Naive thymus-derived CD8-positive, alpha-beta T cell (primary cell): ENCODE measurements at places on chromosomes 11 and 22.

GRCh38 chr11:121540627-121541026, 87.9 kb upstream of the SORL1-AS1 start:
- DNase-seq = no peak

GRCh38 chr11:78654866-78655265, 80.2 kb upstream of the NARS2 start:
- no peak for DNase-seq

GRCh38 chr11:69492201-69492991, 10.9 kb downstream of the LINC01488 start:
- no peak for DNase-seq

DNA sequence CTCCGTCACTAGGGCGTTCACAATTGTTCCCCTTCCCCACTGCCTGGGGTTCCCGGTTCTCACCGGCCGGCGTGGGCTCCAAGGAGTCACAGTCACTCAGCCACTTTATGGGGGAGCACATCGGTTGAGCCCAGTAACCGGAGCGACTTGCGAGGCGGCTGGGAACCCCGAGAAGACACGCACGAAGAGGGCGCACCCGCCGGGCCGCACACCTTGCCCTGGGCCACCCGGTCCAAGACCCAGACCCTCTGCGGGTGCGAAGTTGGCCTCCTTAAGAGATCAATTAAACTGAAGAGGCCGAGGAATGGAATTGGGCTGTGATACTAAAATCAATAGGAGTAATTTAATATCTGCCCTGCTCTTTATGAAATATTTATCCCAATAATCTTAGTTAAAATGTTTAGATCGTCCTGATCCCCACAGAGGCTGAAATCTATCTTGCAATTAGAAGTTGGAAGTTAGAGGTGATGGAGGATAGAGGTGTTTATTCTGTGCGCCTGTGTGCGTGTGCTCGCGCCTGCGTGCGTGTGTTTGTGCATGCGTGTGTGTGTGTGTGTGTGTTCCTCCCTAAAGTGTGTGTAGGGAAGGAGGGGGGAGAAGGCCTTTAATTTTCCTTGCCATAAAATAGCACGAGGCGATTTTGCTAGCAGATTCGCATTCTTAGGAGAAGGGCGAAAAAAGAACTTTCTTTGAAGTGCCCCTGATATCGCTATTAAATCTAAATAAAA, 954 bp upstream of the MN1 start:
- DNase-seq = no peak

DNA sequence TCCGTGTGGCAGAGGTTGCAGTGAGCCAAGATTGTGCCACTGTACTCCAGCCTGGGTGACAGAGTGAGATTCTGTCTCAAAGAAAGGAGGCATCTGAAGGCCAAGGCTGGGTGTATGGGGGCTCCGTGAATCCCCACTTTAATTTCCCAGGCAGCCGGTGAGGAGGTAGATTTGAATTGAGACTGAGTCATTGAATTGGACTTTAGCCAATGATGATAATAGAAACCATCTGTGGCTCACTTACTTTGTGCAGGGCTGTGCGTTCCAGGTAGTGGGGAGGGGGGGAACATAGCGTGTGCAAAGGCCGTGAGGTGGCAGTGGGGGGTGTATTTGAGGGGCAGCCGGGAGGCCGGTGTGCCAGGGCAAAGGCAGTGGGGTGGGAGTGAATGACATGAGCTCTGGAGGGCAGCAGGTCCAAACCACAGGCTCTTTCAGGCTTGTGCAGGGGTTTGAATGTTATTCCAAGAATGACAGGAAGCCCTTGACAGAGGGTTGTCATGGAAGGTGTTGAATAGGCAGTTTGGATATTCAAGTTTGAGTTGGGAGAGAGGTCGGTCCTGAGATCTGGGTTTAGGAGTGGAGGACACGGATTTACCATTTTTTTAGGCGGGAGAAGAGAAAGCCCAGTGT, 6.1 kb downstream of the ARHGAP8 start:
- no peak for DNase-seq

- no peak for DNase-seq
These were observed 4.2 kb upstream of the ME3 start for GRCh38 chr11:86676533-86677154.

DNA sequence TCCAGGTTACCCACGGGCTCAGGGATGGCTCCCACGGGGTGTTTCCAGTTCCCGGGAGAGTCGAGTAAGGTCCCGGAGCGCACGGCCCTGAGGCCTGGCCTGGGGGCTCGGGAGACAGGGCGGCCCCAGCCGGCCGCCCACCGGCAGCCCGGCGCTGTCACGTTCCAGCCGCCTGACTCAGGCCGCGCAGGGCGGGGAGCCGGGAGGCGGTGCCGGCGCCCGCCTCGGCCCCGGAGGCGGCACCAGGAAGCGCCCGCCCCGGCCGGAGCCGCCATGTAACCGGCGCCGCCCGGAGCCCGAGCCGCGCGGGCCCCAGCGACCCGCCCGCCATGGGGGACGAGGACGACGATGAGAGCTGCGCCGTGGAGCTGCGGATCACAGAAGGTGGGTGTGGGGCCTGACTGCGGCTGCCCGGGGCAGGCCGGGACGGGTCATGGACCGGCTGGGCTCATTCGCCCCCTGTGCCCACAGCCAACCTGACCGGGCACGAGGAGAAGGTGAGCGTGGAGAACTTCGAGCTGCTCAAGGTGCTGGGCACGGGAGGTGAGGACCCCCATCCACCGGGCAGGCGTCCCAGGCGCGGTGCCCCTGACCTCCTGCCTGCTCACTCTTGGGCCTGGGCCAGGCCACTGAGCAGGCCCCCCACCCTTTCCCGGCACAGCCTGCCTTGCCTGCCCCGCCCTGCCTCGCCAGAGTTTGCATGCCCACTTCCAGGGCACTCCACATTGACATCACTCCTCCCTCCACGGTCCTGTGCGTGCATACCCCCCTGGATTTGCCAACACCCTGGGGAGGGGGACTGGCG, at the start of gene RPS6KA4:
TSS of gene RPS6KA4 (plus strand) at position 256 of the 805 bp plus-strand sequence. CDS start at position 330, 74 bp downstream.
- peak; percentile 39 for DNase-seq

DNA sequence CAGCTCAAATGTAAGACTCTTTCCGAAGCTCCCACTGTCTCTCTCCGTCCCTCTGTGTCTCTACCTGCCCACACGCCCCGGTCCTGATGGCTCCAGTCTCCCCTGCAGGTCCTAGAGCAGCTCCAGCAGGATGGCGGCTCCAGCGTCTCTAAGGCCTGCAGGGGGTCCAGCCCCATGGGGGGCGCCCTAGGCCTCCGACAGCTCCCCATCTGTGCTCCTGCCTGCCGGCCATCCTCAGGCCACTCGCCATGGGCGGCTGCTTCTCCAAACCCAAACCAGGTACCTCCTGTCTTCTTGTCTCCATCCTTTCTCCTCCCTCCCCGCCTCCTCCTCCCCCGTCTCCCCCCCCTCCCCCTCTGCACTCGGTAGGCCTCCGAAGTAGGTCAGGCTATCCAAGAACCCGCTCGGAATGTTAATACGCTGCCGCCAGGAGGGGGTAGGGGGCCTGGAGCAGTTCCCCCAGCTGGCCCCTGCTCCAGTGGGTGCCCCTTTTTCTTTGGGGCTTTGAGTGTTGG, 699 bp downstream of the AIFM3 start:
- DNase-seq = no peak

- DNase-seq = no peak
These were observed 28.5 kb downstream of the POU2AF3 start for GRCh38 chr11:111326824-111327223.

DNA sequence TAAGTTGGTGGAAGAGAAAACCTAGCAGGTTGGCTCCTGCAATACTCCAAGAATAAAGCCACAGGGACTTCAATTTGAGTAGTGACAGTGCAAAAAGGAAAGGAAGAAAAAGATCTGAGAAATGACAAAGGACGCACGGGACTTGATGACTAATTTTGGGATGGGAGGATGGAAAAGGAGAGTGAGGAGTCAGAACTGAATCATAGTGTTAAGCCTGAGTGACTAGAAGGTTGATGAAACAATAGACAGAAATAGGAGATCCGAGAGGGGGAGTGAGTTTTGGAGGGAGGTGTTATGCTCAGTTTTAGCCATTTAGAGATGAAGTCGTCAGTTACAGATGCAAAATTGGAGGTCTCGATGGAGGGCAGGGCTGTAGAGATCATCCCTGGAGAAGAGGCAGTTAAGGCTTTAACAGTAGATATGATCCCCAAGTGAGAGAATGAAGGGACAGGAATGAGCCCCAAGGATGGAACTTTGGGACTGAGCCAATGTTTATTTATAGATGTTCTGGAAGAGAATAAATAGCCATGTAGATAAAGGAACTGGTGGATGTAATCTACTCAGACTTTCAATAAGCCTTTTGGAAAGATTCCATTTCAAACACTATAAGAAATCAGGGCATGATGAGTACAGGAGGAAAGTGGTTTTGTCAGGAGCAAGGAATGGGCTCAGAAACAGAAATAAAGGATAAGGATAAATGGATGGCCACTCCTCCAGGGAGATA, 108.9 kb upstream of the NCAM1 start:
- no peak for DNase-seq

DNA sequence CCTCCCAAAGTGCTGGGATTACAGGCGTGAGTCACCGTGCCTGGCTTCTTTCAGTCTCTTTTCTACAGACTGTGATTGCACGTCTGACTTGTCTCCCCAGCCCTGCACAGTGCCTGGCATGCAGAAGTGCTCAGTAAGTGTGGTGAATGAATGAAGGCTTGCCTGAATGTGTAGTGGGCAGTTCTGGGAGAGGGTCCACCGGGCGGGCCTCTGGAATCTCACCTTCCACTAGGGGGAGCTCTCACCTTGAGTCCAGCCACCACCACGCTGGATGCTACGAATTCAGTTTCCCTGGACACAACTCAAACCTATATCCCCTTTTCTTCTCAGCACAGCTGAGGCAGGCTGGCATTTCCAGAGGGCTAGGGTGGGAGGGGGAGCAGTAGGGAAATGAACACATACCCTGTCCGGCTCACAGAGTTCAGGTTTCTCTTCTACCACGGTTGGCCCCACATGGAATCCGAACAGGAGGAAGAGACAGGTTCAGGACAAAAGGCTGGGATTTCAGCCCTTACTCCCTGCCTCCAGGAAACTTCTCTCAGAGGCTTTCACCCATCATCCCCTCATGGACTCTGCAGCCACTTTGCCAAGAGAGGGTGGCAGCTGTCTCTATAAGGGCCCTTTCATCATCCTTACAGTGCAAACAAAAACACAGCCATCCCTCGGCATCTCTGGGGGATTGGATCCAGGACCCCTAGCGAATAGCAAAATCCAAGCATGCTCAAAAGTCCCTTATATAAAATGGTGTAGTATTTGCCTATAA, 86.8 kb downstream of the NECTIN1 start:
- DNase-seq = no peak

DNA sequence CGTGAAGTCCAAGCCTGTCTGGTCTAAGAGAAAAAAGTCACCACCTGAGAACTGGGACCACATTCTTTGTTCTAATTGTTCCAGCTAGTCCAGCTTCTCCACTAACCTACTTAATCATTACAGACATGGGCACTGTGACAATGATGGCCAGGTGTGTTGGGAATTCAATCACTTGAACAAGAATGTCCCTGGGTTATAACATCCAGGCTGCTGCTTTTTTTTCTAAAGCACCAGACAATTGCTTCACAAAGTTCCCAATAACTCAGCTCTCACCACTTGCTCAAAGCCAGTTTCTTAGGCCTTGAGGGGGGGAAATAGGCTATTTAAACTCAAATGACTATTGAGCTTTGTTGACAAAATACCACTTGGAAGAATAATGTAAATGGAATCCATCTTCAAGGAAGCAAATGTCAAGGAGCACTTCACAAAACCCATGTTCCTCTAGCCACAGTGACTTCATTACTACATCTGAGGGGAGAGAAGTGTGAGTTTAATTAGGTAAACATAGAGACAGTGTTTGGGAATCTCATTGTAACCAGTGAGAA, 80.3 kb downstream of the ME3 start:
- DNase-seq = no peak

DNA sequence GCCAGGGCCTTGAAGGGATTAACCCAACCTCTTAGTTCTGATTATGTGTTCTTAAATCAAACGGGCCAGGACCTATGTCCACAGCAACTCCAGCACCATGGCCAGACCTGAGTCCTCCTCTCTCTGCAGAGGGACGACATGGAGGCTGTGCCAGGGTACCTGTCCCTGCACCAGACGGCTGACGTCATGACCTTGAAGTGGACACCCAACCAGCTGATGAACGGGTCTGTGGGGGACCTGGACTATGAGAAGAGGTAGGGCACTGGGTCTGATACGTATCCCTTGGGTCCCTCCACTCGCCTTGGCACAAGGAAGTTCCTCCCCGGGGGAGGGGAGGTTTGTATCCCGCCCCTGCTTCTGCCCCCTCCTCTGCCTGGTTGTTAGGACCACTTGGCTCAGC, 53.6 kb downstream of the SGSM1 start:
- DNase-seq = no peak

- no peak for DNase-seq
These were observed 371.5 kb downstream of the NXPE2 start for GRCh38 chr11:115049796-115050195.

GRCh38 chr22:22710719-22711531, 66.5 kb downstream of the GGTLC2 start:
- peak; percentile 87 for DNase-seq

DNA sequence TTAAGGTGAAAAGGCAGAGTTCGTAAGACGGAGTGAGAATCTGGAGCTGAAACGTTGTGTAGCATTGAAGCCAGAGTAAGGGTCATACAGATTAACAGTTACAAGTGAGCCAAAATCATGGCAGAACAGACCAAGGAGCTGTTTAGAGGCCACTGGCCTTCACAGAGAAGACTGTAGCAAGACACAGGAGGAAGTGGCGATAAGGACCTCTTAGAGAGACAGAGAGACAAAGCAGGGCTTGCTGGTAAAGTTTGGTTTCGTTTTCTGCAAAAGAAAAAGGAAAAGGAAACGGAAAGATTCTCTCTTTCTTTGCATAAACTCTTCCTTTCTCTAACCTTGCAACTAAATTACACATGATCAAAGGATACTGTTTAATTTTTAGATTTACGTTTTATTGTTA, 83.0 kb downstream of the AASDHPPT start:
- no peak for DNase-seq
